ENCODE measurements at places on chromosomes 5 and 9. TPM values are rescaled to one million over a fixed set of nuclear protein-coding genes. Genes with fewer than 3 reads are reported as not detected.

The ENHO gene
- total RNA-seq, result not detected

The TARS1 gene
- 128 TPM for total RNA-seq

The EIF4E1B gene
- not detected for total RNA-seq

The SPINK6 gene
- total RNA-seq, result not detected

DNA sequence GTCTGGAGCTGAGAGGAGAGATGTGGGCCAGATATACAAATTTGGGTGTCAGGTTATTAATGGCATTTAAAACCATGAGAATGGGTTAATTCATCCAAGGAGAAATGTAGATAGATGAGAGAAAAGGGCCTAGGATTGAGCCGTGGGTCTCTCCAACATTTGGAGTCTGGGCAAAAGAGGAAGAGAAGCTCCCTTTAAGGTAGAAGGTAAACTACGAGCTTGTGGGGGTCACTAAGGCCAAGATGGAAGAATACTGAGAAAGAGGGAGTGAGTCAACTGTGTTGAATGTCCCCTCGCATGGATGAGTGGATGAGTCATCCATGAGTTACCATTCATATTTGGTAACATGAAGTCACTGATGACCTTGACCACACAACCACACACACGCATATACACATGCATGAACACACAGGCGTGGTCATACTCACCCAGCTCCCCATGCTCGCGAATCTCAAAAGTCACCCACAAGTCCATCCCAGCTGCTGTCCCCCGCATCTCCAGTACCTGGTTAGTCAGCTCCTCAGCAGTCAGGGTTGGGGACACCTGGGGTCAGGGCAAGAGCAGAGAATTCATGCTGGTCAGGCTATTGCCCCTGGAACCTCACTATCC, 6.8 kb upstream of the FCHSD1 start:
- no peak for DNase-seq

DNA sequence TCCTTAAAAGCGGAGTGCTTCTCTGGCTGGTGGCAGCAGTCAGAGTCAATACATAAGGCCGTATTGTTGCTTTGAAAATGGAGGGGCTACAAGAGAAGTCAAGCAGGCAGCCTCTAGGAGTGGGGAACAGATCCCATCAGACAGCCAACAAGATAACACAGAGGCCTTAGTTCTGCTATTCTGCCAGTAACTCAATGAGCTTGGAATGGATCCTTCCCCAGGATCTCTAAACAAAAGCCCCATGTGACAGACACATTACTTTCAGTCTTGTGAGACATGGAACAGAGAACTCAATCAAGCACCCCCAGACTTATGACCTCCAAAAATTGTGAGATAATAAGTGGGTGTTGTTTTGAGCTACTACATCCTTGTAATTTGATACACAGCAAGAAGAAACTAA, 158.6 kb downstream of the RFX3 start:
- no peak for DNase-seq

DNA sequence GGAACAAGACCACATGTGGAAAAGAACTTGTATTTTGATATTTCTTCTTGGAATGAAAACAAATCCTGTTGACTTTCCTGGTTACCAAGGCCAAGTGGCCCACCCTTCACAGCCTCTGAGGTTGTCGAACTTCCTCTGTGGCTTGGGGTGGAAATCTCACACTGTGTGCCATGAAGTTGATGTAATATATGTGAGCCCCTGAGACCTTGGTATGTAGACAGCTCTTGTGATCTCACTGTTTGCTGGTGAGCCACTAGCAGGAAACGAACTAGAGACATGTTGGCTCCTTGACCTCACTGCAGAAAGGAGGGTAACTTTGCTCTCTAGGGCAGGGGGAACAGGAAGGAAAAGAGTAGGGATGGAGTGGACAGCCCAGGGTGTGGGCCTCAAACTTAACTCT, 159.4 kb downstream of the ARHGAP26 start:
- DNase-seq, result no peak

The ACOT12 gene
- not detected for total RNA-seq

GRCh38 chr5:50962934-50963872, 296.8 kb downstream of the PARP8 start:
- DNase-seq, result peak; percentile 90

DNA sequence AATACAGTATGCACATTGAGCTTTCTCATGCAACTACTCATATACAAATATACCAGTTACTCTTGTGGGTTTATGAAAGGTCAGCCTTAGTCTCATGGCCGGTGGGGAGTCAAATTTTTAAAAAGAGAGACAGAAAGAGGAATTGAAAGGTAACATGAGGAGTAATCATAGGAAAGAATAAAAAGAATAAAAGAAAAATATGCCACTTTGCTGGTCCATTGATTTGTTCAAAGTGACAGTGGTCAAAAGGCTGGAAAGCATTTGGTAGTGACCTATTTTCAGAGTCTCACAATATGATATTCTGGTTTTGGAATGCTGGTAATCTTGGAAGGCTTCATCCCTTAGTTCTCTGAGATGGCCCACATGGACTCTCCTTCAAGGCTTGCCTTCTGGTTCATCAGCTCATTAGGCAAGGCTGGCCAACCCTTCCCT, 67.0 kb downstream of the ZNF366 start:
- DNase-seq, result no peak

- no peak for DNase-seq
Measured at GRCh38 chr5:4023753-4024335, 428.2 kb downstream of the IRX1 start.

DNA sequence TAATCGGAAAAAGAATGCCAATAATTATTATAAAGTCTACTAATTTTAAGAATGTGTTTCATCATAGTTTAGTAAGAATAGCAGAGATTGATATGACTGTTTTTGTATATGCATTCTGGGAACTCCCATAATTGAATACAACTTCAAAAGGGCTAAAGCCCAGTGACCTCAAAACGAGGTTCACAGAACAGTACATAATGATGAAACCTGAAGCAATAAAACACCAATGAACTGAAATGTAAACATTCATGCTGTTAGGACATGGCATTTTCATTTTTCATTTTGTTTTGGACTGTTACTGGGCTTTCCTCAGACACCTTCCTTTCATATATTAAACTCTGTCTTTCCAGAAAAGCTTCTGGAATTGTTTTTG, 684 bp upstream of the JMY start:
- DNase-seq, result no peak

- DNase-seq, result no peak
Measured at GRCh38 chr5:140207250-140207964, 32.4 kb downstream of the CYSTM1 start.

GRCh38 chr5:79959407-79959806, 31.7 kb downstream of the MTX3 start:
- DNase-seq, result no peak

DNA sequence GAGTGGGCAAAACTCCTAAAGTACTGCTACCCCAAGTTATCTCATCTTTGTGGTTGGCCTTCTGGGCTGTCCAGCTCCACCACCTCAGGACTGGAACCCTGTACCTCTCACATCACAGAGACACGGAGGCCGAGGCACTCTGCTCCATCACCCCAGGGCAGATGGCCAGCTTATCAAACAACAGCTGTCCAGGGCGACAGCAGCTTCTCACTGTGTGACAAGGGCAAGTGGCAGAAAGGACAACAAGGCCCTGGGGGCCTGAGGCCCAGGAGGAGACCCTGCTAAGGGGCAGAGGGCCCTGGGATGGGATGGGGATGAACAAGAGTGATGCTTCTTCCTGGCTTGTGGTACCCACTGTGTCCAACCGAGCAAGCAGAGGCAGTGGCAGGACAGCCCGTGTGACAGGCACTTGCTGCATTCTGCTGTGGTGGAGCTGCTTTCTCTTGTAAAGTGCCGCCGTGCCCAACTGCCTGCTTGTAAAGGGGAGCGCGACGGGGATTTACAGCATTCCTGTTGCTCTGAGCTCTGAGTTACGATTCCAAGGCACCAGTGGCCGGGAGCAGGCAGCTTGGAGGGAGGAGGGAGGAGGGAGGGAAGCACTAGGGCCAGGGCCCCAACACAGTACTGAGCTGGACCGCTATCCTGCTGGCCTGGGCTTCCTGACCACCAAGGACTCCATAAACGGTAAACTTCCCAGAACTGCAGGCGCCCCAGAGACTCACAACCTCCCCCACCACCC, 71.2 kb downstream of the SHB start:
- no peak for DNase-seq

DNA sequence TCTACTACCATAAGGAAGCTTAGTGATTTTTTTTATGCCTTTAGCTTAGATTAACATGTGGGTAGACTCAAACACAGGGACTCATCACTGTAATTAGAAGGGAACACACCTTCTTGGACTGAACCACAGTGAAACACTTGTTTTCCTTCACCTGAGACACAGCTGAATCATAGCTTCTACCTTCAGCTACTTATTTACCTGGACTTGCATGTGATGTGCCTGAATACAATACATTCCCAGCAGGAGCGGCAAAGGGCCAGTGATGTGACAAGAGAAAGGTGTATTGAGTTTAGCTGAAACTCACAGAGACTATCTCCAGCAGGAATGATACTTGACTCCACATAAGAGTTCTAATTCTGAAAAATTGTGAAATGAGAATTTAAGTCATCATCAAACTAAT, 37.8 kb downstream of the GRAMD2B start:
- DNase-seq, result no peak

The GZMA gene
- total RNA-seq, result 1.0 TPM

The MTRR gene
- total RNA-seq, result 52.4 TPM

The C9 gene
- total RNA-seq, result not detected

The OR1N1 gene
- total RNA-seq, result not detected

GRCh38 chr9:107266624-107267368, 16.3 kb upstream of the RAD23B start:
- DNase-seq, result no peak

- DNase-seq, result no peak
Measured at GRCh38 chr5:140222416-140222815, 47.4 kb downstream of the CYSTM1 start.

The MEF2C gene
- 62.2 TPM for total RNA-seq

GRCh38 chr9:134592819-134593200, 48.8 kb upstream of the COL5A1 start:
- no peak for DNase-seq

The FAM169A gene
- 0.16 TPM for total RNA-seq

The GLDC gene
- 0.19 TPM for total RNA-seq

- peak; percentile 41 for DNase-seq
Measured at GRCh38 chr9:98778711-98779530, 17.4 kb downstream of the ANKS6 start.

The FUT7 gene
- total RNA-seq, result 0.55 TPM

- no peak for DNase-seq
Measured at GRCh38 chr5:27290172-27290571, 251.8 kb upstream of the CDH9 start.

GRCh38 chr5:142110988-142111687, 2.6 kb downstream of the NDFIP1 start:
- no peak for DNase-seq

DNA sequence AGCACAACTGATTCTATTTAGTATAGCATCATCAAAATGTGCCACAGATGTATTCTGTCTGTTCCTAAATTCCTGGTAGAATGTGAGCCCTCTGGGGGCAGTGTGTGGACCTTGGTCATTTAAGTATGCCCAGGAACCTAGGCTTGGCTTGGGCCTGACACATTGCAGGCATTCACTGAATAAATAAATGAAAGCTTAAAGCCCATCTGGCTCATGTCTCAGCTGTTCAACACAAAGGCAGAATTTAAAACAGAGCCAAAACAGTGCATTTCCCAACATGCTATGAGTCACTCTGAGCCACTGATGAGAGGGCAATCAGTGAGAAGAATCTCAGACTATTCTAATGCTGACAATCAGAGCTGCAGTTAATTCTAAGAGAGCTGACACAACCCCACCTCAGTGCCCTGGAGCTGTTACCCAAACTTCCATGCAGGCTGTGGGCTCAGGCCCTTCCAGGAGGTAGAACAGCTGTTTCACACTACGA, 8.1 kb downstream of the FAM193B start:
- DNase-seq, result no peak

DNA sequence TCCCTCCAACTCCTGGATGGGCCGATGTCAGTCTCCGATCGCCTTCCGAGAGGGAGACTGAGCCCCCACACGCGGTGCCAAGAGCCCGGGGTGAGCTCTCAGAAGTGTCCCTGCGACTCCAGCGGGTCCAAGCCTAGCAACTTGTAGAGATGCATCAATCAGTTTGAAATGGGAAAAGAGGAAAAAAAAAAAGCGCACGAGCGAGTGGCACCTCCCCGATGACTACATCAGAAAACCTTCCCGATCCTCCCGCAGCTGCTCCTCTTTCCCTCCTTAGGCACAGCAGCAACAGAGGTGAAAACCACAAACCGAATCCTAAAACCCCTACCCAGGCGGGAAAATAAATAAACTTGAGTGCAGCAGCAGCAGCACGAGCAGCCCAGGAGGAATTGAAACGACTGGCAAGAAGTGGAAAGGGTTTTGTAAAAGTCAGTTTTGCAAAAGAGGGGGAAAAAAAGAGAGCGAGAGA, 1.0 kb upstream of the EFNA5 start:
- DNase-seq, result no peak

The LOX gene
- total RNA-seq, result 46.3 TPM

DNA sequence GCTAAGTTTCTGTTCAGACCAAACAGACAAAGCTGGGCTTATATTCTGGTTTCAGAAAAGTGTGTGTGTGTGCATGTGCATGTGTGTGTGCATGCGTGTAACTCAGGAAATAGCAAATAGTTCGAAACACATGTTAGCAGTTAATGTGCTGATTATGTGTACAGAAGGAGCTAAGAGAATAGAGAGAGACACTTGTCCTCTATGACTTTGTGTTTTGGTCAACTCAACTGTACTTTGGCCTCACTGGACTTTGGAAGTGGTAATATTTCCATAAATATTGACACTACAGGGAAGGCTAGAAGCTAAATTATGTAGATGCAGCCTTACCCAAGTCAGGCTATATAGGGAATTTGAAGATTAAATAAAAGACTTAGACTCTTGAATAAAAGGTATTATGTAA, 155.5 kb downstream of the RAB3C start:
- DNase-seq, result no peak

DNA sequence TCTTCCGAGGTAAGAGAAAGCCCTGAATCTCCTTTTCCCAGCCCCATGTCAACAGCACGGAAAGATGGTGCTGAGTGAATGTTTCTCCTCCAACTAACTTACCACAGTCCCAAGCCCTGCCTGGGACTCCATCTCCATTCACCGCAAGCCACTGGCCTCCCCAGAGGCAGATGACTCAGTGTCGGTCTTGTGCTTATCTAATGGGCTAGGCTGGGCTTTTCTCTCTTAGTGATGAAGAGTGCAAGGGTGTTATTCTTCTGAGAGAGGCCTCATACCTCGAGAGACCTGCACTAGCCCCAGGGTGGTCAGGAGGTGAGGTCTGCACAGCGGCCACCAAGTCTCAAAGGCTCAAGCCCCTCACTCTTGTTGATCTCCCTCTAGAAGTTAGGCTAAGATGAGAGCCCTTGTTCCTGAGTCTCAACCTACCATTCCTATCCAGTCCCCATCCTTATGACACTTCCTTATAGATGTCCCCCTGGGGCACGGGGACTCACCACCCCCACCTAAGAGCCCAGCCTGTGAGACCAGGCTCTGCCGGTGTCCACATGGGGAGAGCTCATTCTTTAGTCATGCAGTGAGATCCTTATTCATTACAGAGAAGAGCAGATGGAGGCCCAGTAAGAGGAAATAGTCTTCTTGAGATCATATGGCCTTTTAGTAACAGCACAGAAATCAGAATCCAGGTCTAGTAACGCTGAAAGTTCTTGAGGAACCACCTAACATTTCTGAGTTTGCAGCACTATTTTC, 127.0 kb downstream of the SAXO1 start:
- no peak for DNase-seq

Data from mesenteric fat pad (tissue), 1 donor.